NCI-H2029 (cell line): ENCODE measurements at places on chromosomes 12 and 14.

DNA sequence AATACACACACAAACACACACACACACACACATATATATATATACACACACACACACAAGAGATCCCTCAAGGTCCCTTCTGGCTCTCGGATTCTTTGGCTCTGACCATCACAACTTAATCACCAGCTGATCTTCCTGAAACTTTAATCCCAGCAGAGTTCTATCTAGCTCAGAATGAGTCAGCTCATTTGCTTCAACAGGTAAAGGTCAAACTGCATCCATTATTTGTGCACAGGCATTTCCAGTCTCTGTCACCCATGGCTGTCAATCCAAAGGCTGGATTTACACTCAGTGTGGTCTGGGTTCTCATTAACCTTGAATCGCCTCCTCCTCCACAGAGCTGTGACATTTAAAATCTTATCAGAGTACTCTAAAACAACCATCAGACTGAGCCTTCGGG, 113.3 kb upstream of the TMPO start:
- no peak for DNase-seq

GRCh38 chr12:83841620-83842019, 1071.0 kb downstream of the SLC6A15 start:
- no peak for DNase-seq

- DNase-seq: no peak
Measured at GRCh38 chr14:90319634-90320541, 11.9 kb downstream of the NRDE2 start.

DNA sequence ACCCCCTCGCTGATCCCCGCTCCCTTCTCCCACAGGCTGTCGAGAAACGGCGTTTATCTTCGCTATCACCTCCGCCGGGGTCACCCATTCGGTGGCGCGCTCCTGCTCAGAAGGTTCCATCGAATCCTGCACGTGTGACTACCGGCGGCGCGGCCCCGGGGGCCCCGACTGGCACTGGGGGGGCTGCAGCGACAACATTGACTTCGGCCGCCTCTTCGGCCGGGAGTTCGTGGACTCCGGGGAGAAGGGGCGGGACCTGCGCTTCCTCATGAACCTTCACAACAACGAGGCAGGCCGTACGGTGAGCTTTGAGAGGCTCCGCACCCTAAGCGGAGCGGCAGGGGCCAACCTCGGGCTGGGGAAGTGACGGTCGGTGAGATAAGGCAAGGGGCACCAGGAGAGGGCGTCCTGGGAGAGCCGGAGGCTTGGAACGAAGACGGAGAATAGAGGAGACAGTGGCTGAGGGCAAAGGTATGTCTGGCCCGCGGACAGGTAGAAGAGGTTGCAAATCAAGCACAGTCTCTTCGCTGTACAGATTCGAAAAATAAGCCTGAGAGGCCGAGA, 2.3 kb downstream of the WNT1 start:
- no peak for DNase-seq

GRCh38 chr12:11771356-11771755, 121.9 kb downstream of the ETV6 start:
- DNase-seq: peak; percentile 24
